ENCODE measurements at places on chromosomes 7 and 10.

GRCh38 chr10:23417254-23417653 lies 21.6 kb upstream of the OTUD1 start:
- DNase-seq: no peak

DNA sequence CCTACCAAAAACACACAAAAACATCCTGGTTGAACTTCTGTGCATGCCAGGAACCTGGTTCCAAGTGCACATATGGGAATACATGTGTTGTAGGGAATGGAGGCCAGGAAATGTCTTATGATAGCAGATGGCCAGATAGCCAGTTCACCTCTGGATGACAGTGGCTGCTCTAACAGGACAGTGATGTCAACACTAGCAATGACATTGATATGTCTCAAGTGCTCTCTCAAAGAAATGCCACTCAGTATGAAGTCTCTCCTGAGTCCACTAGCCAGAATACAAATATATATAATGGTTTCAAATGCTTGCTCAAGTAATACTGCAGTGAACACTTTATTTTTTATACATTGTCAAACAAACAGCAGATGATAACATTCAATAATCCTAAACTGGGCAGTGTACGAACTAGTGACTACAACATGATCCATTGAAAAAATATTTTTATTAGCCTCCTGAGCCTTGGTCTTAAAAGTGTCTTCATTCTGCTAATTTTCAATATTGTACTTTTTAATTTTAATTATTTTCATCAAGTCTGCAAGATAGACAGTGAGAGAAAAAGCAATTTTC lies 26.0 kb upstream of the PCDH15 start:
- DNase-seq: no peak

- DNase-seq: no peak
These were observed 266 bp upstream of the MDFIC start for GRCh38 chr7:114921631-114922025.

- DNase-seq: no peak
These were observed 425.9 kb downstream of the LRMDA start for GRCh38 chr10:75857269-75857846.

GRCh38 chr10:131824371-131825149 lies 76.2 kb upstream of the PPP2R2D start:
- DNase-seq: no peak

GRCh38 chr7:98899816-98900215 lies 21.5 kb downstream of the TRRAP start:
- no peak for DNase-seq

- no peak for DNase-seq
These were observed 16.0 kb upstream of the LMOD2 start for GRCh38 chr7:123639631-123640030.

DNA sequence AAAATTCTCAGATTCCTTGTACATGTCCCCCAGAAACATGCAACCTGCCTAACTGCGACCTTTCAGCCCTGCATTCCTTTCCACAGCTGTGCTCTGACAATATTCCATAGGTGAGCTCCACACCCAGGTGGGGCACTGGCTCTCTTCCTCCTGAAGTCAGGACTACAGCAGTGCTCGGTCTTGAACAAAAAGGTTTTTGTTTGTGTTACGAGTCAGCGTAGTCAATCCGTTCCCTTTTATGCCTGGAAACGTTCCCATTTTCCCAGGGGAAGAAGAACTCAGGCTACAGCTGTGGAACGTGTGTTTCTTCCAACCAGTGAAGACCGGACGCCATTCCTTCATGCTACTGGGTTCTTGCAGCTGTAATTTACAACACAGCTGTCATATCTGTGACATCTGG lies 52.4 kb upstream of the PFKP start:
- DNase-seq: no peak

- no peak for DNase-seq
These were observed 137.6 kb upstream of the RET start for GRCh38 chr10:42939237-42939636.

- DNase-seq: no peak
These were observed 153.0 kb upstream of the RHOBTB1 start for GRCh38 chr10:61097026-61097425.

- no peak for DNase-seq
These were observed 125.7 kb downstream of the BICC1 start for GRCh38 chr10:58638388-58638787.

- DNase-seq: no peak
These were observed 53.6 kb upstream of the WNT16 start for GRCh38 chr7:121275204-121275603.

DNA sequence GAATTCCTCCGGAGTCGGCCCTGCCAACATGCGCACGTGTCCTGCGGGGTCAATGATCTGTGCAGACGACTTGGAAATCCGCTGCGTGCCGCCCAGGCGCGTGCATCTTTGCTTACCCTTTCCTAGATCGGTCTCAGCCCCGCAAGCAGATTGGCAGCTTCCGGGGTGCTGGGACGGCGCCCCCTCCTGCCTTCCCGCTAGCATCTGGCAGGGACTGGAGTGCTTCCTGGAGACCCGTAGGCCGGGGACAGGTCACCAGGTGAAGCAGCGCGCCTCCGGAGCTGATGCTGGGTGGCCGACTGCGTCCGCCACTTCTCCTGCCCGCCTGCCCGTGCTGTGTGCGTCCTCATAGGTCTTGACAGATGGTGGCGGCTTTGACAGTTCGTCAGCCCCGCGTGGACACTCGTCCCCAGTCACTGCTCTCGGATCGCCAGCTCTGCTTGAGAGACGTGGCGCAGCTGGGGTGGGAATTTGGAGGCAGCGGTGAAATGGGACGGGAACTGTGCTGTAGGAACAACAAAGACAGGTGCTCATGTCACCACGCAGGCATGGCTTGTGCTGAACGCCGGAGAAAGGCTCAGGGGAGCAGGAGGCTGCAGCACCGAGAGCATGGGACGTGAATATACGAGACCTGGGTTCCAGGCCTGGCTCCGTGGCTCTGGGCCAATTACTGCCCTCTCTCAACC lies 21.9 kb upstream of the KCNK18 start:
- no peak for DNase-seq

- DNase-seq: no peak
These were observed 46.3 kb upstream of the SHH start for GRCh38 chr7:155858521-155859061.

GRCh38 chr7:115822801-115823200 lies 207.8 kb downstream of the TFEC start:
- DNase-seq: no peak

- no peak for DNase-seq
These were observed 2.7 kb downstream of the LAMB4 start for GRCh38 chr7:108127461-108127860.

DNA sequence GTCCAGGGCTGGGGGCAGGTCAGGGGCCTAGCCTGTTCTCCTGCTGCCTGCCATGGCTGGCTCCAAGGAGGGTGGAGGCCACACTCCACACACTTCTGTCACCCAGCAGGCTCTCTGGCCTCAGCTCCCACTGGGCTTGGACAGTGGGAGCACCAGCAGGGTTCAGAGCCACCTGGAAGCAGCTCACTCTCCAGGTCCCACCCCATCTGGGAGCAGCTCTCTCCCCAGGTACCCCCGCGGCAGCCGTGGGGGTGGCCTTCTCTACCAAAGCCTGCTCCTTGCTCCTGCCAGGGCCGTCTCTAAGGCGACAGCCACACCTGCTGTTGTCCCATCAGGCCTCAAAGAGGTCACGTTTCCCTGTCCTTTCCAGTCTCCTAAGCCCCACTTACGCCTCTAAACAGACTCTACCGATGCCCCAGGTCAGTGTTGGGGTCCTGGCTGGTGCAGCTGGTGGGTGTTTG lies 142.5 kb upstream of the RET start:
- DNase-seq: no peak

DNA sequence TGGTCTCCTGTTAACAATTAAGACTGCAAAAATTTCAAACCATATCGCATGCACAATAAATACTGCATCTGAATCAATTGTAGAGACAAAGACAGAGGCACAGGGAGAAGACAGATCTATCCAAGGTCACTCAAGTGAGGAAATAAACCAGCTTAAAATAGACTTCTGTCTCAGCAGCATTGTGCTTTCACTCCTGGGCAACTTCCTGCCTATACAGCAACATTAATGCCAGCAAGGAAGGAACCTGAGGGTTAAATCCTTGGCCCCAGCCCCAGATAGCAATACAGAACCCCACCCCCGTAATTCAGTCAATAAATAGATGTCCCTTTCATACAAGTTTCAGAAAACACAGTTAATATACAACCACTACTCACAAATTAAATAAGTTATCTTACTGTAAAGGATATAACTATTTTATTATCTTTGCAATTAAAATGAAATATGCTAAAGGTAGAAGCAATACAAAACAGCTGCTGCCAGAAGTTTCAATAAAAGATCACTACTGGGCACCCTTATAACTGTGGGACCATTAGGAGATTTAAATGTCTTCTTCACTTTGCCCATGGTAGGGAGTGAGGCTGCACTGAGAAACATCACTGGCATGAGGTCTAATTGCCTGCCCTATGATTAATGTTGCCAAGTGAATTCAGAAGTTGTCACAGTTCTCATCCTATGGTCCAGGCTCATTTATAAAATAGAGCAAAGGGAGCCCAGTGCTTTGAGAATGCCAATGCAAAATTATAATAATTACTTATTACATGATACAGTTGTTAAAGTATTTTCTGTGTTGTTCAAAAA lies 49.4 kb downstream of the CAV1 start:
- no peak for DNase-seq

DNA sequence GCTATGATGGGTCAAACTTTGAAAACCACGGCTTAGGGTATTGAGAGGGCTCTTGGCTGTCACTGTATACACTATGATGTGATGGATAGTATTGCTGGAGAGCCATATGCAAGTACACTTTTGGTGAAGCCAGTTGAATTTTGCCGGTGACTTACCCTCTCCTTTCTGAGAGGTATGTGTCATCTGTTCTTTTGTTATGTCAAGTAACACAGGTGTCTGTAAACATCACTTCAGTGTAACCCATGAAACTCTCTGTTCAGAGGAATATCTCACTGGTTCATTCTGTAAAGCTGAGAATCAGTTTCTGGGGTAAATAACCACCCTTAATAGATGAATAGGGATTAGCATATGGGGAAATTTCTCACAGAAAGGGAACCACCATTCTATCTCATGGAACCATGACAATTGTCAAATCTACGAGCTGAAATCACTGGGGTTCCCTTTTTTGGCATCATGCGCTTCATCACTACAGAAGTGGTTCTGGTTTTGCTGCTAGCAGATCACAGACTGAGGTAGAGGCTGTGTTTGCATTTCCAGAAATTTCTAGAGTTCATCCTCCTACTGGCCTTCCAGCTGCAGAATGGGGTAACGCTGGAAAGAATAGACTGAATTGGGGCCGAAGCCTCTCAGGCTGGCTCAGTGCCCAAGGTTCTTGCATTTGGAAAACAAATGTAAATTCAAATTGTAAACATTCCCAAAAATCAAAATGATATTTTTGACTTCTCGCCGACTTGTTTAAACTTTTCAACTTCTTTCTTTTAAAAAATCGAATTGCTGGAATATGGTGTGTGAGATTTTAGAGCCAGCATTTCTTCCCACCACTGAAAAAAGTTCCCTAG lies 83.3 kb upstream of the CREB5 start:
- DNase-seq: no peak

- DNase-seq: no peak
These were observed 119.0 kb upstream of the NPSR1 start for GRCh38 chr7:34539003-34539402.

DNA sequence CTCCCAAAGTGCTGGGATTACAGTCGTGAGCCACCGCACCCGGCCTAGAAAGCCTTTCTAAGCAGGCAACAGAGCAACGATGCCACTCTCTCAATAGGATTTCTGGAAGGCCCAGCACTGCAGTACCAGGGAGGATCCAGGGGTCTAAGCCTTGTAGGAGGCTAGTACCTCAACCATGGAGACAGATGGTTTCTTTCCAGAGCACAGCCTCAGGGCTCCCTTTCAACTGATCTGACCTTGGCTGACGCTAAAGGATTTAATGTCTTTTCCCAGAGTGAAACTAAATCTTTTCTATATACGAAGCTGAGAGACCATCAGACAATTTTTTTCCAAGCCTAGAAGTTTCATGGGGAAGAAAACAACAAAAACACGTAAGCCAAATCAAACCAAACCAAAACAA lies 78.0 kb downstream of the WDR11 start:
- no peak for DNase-seq

Measured in hippocampal formation (tissue), 2 donors.